Ovary (tissue), 10 donors: ENCODE measurements at places on chromosomes 7 and 10. TPM values are rescaled to one million over a fixed set of nuclear protein-coding genes. Genes with fewer than 3 reads are reported as not detected.

The AGK gene
- total RNA-seq = 32.1 TPM

The MSS51 gene
- total RNA-seq = 3.5 TPM

The STEAP1B gene
- 0.46 TPM for total RNA-seq

The NPC1L1 gene
- 0.28 TPM for total RNA-seq

The GRM8 gene
- total RNA-seq = 0.40 TPM

The LBX1 gene
- total RNA-seq = not detected

The ARHGEF35 gene
- 3.9 TPM for total RNA-seq

The SYCE1 gene
- total RNA-seq = 2.5 TPM

The PRLHR gene
- not detected for total RNA-seq

The SLC25A40 gene
- total RNA-seq = 27.1 TPM

The UFSP1 gene
- 4.8 TPM for total RNA-seq

The ESYT2 gene
- total RNA-seq = 100 TPM

The GPR26 gene
- not detected for total RNA-seq

The PDZD7 gene
- 0.63 TPM for total RNA-seq
